ENCODE measurements at places on chromosomes 4 and X.

GRCh38 chr4:65861993-65862392, 191.7 kb upstream of the EPHA5 start:
- no peak for DNase-seq

- DNase-seq, result no peak
Observed at GRCh38 chr4:176357359-176358082, 37.8 kb downstream of the SPCS3 start.

GRCh38 chrX:45001048-45001447, 128.1 kb downstream of the KDM6A start:
- no peak for DNase-seq

DNA sequence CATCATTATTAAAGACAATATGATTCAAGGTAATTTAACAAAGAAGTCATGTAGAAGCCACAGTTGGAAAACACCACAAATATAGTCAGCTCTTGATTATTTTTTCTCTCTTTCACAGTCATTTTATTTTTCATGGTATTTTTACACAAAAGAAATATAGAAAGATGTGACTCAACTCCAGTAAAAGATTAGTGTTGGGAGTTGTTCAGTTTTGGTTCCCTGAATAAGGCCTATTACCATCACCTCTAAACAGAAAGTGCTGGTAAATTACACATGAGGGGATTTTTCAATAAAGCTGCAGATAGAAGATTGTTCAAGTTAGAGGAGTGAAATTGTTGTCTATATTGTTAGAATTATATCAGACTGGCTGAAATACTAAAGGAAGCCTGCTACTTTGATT, 107.0 kb downstream of the DDIT4L start:
- DNase-seq, result no peak

DNA sequence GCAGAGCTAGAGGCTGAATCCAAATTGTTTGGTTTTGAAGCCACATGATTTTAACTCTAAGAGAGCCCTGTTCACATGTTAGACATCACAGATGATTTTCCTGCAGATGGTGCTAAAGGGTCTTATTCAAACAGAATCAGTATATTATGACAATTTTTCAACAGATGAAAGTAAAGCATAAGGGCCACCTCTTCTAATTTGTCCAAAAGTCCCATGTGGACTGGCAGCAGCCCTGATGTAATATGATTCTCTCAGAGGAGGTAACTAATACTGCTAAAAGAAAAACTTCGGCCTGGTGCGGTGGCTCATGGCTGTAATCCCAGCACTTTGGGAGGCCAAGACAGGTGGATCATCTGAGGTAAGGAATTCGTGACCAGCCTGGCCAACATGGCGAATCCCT, 26.0 kb upstream of the SETD7 start:
- peak; percentile 10 for DNase-seq

DNA sequence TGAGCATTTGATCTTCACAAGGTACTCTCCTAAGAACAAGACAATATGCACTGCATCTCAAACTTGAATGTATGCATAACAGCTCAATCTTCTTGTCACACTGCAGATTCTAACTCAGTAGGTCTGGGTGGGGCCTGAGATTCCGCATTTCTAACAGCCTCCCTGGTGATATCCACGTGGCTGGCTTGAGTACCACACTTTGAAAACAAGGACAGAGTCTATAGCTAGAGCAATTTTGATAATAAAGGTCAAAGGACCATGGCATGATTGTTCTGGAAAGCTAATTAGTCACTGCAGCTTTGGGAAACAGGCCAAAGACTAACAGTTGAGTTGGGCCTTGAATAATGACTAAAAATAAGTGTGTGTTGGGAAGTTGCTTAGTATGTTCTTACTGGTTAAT, 213.3 kb downstream of the GBA3 start:
- no peak for DNase-seq

DNA sequence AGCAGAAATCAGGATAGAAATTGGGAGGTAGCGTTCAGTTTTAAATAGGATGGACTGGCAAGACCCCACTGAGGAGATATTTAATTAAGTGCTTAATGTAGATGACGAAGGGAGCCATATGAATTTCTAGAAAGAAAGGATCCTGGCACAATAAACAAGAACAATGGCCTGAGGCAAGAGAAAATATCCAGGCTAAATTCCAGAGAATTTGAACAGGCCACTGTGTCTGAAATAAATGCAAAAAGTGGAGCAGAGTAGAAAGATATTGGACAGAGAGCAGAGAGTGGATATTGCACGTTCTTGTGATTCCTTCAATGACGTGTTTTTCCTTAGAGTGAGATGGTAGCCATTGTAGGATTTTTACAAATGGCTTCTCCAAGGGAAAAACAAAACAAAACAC, 1504.8 kb downstream of the C4orf33 start:
- no peak for DNase-seq

GRCh38 chr4:9921326-9921725, 100.0 kb downstream of the SLC2A9 start:
- no peak for DNase-seq
